Amniotic epithelial cell (primary cell): ENCODE measurements at places on chromosomes 12 and 14.
A peak's percentile ranks its signal among the peaks of the same experiment; 100 is the strongest.

DNA sequence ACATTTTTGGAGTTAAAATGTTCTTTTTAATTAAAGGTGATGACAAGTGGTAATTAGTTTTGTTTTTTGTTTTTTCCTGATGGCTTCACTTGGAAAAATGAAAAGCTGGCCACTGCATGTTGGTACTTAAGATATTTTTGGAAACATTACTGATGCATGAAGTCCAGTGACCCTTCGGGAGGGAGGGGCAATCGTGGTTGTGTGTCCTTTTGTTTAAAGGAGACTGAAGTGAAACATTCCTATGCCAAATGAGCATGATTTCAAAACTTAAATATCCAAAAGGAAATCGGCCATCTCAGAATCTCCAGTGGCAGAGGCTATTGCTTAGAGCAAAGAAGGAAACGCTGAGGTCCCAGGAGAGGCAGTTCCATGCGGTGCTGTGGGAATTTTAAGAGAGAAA, 20.1 kb downstream of the LTBP2 start:
- no peak for DNase-seq

GRCh38 chr12:52873832-52874572, 25.2 kb upstream of the KRT78 start:
- peak; percentile 92 for DNase-seq

- no peak for DNase-seq
These were observed 59.8 kb downstream of the SERPINA3 start for GRCh38 chr14:94671870-94672444.

GRCh38 chr12:4379405-4379804, at the start of gene FGF23:
Gene FGF23, minus strand, starts transcription at chr12:4379712. Its CDS starts 130 bp downstream, at chr12:4379582.
- DNase-seq: peak; percentile 24

DNA sequence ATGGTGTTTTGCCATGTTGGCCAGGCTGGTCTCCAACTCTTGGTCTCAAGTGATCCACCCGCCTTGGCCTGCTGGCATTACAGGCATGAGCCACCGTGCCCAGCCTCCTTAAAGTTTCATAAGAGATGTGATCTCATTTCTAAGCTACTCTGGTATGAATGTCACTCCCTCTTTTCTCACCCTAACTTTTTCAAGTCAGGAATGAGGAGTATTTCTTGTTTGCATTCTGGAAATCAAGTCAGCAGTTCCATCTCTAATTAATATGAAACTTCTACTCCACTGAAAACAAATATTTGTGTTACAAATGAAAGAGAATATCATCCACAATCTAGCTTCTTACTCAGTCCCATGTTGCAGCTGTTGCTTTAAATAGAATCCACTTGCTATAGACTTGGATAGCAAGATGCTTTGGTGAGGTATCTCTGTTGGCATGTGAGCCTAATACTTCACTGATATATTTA, 61.3 kb downstream of the ARF6 start:
- DNase-seq: peak; percentile 73

DNA sequence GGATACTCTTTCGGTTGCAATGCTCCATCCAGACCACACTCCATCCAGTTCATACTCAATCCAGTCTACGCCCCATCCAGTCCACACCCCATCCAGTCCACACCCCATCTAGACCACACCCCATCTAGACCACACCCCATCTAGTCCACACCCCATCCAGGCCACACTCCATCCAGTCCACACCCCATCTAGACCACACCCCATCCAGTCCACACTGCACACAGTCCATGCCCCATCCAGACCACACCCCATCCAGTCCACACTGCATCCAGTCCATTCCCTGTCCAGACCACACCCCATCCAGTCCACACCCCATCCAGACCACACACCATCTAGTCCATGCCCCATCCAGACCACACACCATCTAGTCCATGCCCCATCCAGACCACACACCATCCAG, 116.0 kb upstream of the RTL1 start:
- DNase-seq: no peak

- no peak for DNase-seq
These were observed 19.2 kb upstream of the CACNA2D4 start for GRCh38 chr12:1937481-1938224.

DNA sequence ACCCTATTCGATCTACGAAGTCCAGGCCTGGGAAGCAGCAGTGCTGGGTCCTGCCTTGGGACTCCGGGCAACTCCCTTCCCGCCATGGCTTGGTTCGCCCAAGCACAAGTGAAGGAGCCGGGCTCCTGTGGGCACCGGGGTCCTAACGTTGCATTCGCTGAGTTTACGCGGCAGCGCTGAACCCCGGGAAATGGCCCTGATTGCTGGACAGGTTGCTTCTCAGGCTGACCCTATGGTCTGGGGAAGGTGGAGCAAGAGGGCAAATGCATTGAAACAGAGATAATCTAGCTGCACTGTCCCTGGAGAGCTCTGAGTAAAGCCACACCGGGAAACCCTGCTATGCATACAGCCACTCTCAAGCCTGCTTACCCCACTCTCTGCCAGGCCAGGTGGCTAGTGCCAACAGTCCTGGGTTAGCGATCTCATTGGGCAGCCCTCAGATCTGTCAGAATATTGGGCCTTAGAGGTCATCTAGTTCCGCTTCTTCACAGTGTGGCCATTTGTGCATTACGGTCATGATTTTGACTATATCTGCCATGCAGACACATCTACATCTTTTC, 11.3 kb downstream of the SYNE3 start:
- DNase-seq: no peak

DNA sequence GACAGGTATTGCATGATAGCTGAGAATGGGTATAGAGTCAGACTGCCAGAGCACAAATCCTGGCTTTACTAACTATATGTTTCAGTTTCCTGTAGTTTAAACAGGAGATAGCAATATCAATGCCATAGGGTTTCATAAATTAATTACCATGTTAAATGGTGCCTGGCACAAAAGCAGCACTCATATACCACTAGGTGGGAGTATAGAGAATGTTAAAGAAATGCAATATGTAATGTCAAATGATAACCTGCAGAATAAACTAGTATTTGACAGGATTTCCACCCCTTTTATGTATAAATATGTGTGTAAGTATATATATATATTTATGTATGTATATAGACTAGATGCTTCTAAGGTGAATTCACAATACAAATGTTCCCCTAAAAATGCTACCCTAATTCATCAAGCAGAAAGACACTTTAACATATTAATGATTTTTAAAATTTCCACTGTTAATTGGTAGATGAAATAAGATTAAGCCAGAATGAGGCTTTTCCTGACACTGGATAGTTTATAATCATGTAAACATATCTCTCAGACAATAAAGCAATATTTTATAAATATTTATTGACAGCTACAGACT, 8.6 kb downstream of the WDR89 start:
- peak; percentile 32 for DNase-seq

- no peak for DNase-seq
These were observed 33.3 kb downstream of the CFAP54 start for GRCh38 chr12:96522690-96523089.

DNA sequence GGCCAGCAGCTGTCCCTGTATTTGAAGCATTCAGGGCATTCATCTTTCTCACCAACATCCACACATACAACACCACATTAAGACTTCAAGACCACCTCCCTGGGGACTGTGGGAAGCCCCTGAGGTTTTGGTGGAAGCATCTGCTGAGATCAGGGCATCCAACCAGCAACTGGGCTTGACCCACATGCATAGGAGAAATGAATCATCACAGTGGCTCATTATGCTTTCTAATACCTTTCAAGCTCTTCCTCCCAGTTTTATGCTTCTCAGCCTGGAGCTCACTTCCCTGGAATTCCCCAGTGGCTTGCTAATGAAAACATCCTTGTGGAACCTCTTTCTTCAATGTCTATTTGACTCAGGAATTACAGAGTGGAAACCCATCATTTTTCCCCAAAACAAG, 21.4 kb upstream of the CMKLR1 start:
- DNase-seq: no peak

GRCh38 chr14:50657753-50658152, 10.4 kb downstream of the SAV1 start:
- peak; percentile 35 for DNase-seq

DNA sequence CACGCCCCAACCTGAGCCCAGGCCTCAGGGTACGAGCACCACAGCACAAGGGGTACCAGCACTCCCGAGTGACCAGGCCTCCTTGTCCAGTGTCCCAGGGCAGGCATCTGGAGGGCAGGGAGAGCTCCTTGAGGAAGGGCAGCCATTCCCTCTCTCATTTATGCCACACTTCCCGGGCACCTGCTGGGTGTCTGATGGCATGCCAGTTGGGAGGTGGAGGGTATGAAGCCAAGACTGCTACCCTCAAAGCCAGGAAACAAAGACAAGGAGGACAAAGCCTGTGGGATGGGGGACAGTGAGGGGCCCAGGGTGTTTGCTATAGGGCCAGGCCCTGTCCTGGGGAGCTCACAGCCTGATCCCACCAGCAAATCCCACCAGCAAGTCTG, 45.6 kb downstream of the CCDC88C start:
- DNase-seq: no peak

DNA sequence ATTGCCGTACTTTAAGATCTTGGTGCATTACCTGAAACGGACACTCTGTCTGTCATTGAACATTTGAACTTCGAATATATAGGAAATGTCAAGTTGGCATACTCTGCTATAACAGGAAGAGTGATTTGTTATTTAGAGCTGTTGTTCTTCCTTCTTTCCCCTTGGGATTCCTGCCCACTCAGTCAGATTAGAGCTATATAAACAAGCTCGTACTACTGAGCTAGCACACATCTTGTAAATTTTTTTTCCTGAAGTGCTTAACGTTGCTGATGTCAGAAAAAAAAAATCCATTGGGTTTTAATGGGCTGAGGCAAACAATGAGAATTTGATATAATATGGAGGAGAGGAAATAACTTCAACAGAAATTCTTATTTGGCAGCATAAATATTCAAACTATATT, 26.8 kb downstream of the RGS6 start:
- no peak for DNase-seq

DNA sequence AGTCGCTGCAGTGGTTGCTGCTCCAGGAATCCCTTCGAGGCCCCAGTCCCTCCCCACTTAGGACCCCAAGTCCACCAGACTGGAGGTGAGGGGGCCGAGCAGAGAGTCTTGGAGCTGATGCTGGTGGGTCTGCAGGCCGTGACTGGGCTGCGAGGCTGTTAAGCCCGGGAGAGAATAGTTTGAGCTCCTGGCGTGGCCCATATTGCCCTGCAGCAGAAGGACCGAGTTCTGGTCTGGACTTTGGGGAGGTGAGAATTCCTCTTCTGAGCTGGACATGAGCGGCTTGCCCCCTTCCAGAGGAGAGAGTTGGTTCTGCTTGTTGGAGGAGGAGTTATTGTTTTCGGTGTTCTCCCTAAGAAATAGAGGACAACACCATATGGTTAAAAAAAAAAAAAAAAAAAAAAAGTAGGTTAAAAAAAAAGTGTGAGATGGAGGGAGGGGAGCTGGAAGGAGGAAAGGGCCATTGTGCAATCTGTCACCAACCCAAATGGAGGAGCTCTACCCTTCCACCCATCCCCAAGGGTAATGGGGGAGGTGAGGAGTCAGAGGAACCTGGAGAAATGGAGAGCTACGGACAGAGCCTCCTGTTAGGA, 3.0 kb downstream of the SIX1 start:
- DNase-seq: no peak

- no peak for DNase-seq
These were observed 49.8 kb downstream of the NOC4L start for GRCh38 chr12:132194056-132194455.

DNA sequence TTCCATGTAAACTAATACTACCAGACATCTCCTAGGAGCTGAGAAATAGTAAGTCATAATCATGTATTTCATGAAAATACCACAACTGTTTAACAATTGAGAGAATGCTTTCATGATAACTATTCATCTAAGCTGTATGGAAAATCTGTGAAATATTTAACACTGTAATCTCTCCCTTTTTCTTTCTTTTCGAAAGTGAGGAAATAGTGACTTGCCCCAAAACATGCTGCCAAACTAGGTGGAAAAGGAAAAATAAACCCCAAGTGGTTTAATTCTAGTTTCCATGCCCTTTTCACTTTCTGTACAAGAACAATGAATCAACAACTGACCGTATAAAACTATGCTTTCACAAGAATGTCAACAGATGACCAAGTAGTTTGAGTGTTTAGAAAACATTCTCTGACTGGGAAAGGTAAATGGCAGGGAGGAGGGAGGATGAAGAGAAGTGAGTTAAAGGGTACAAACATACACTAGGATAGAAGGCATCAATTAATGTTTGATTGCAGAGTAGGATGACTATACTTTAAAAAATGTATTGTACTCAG, 147.5 kb upstream of the AVPR1A start:
- no peak for DNase-seq
